ENCODE measurements at places on chromosomes 7 and 10. TPM values are rescaled to one million over a fixed set of nuclear protein-coding genes. Genes with fewer than 3 reads are reported as not detected.

DNA sequence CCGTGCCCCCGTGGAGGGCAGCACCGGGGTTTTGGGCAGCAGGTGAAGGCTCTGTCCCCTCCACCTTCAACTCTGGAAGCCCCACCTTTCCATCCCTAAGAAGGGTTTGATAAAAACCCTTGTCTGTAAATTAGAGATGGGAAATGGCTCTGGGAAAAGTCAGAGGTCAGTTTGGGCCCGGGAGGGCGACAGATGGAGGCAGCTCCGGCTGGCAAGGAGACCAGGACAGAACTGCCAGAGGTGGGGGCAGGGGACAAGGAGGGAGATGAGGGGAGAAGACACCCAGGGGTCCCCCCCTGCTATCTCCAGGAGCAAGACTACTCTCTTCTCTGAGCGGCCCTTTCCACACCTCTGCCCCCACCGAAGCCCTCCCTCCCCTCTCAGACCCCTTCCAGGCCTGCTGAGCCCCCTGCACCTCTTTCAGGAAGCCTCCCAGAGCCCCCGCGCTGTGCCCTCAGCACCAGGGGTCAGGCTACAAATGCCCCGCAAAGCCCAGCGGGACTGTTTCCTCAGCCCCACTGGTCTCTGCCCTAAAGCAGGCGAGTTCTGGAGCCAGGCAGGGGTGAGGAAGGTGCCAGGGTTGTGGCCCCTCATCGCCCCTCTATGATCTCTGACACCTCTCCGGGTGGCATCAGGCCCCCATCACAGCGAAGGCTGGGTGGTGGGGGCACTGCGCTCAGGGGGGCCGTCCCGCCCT lies 980 bp upstream of the SH2B2 start:
- H3K36me3 ChIP-seq: no peaks in the 10 kb centered on the region
- H3K27me3 ChIP-seq: no peaks in the 10 kb centered on the region
- peaks cover 17% of the 10 kb centered on the region for H3K4me1 ChIP-seq
- H3K4me3 ChIP-seq: peak overlapping the region; percentile 90

GRCh38 chr7:151875942-151876898 lies 695 bp downstream of the PRKAG2 start:
- peaks cover 4% of the 10 kb centered on the region for H3K4me1 ChIP-seq
- no peaks in the 10 kb centered on the region for H3K27me3 ChIP-seq
- H3K36me3 ChIP-seq: no peaks in the 10 kb centered on the region
- peak; percentile 90 for DNase-seq
- peak overlapping the region; percentile 74 for H3K27ac ChIP-seq

ZNF239 gene
- total RNA-seq: not detected

DNA sequence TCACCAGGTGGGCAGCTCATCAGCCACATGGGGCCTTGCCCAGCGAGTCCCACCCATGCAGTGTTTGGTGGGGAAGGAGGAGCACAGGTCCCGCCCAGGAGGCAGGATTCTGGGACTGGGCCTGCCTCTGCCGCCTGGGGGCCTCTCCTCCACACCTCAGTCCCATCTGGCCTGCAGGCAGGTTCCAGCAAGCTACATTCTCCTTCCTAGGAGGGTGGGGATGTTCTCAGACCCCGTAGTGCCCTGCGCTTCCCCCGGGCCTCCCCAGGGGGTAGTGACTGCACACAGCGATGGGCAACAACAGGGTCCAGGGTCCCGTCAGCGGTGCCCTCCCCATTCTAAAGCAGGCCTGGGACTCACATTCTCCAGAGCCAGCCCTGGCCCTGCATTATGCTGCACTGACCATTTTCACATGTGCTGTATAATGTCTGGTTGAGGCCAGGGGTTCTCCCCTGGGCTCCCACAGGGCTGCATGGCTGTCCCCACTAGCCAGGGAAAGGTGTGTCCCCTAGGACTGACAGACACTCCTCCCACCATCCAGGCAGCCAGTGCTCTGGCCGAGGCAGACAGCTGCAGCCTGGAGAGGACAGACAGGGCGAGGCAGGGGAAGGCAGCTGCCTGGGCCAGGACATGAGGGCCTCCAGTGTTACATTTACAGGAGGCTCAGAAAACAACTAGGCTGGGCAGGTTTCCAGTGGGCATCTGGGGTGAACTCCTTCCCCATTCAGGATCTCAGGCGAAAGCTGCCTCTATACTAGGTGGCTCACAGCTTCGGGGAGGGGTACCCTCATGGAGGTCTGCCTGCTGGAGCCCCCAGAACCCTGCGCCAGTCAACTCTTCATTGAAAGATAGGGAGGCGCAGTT lies 9.3 kb downstream of the RASGEF1A start:
- no peaks in the 10 kb centered on the region for H3K4me1 ChIP-seq
- H3K27ac ChIP-seq: no peak overlapping the region
- H3K36me3 ChIP-seq: no peaks in the 10 kb centered on the region
- DNase-seq: no peak
- H3K4me3 ChIP-seq: no peak overlapping the region
- no peaks in the 10 kb centered on the region for H3K27me3 ChIP-seq

GRCh38 chr10:124575107-124576035 lies 113.7 kb downstream of the LHPP start:
- H3K36me3 ChIP-seq: no peaks in the 10 kb centered on the region
- H3K27ac ChIP-seq: no peak overlapping the region
- no peak for DNase-seq
- no peaks in the 10 kb centered on the region for H3K27me3 ChIP-seq
- no peak overlapping the region for H3K4me3 ChIP-seq
- no peaks in the 10 kb centered on the region for H3K4me1 ChIP-seq

DNA sequence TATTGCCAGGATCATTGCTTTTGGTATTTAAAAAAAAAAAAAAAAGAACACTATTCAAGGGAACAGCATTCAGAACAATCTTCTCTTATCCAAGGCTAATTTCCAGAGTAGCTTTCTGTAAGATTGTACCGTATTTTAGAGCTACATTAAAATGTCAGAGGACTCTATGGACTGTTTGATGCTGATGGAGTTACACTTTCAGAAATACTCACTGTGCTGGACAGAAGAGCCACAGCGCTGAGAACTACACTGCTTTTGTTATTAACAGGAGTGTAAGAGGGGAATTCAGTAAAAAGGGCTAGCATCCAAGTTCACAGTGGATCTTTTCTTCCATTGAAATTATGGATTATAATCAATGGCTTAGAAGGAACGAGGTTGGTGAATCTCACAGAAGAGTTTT lies 247.7 kb downstream of the AHR start:
- no peaks in the 10 kb centered on the region for H3K27me3 ChIP-seq
- H3K4me3 ChIP-seq: no peak overlapping the region
- H3K4me1 ChIP-seq: no peaks in the 10 kb centered on the region
- no peak for DNase-seq
- H3K36me3 ChIP-seq: no peaks in the 10 kb centered on the region

DNA sequence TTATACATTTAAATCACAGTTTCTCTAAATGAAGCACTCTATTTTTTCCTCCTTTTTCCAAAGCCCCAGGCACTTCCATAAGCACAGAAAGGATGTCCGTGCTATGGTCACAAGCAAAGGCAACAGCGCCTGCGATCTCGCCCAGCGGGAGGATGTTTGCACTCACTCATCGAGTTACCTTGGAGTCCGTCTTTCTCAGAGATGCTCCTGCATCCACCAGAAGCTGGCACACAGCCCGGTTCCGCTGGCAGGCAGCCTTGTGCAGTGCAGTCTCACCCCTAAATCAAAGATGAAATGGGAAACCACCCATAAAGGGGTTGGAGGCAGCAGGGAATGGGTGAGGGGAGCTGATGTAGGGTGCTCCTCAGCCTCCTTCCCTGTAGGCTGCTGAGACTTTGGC lies 51.9 kb upstream of the PTN start:
- no peak for DNase-seq
- H3K36me3 ChIP-seq: no peaks in the 10 kb centered on the region
- no peaks in the 10 kb centered on the region for H3K4me1 ChIP-seq
- no peak overlapping the region for H3K4me3 ChIP-seq

- H3K36me3 ChIP-seq: no peaks in the 10 kb centered on the region
- no peaks in the 10 kb centered on the region for H3K27me3 ChIP-seq
- H3K4me1 ChIP-seq: no peaks in the 10 kb centered on the region
- H3K4me3 ChIP-seq: no peak overlapping the region
- peak; percentile 27 for DNase-seq
- no peak overlapping the region for H3K27ac ChIP-seq
Measured at GRCh38 chr10:30111340-30112022, 52.1 kb upstream of the JCAD start.

- no peaks in the 10 kb centered on the region for H3K27me3 ChIP-seq
- no peak overlapping the region for H3K27ac ChIP-seq
- DNase-seq: peak; percentile 62
- no peaks in the 10 kb centered on the region for H3K4me1 ChIP-seq
Measured at GRCh38 chr10:60099998-60100747, 193.8 kb upstream of the CCDC6 start.

DNA sequence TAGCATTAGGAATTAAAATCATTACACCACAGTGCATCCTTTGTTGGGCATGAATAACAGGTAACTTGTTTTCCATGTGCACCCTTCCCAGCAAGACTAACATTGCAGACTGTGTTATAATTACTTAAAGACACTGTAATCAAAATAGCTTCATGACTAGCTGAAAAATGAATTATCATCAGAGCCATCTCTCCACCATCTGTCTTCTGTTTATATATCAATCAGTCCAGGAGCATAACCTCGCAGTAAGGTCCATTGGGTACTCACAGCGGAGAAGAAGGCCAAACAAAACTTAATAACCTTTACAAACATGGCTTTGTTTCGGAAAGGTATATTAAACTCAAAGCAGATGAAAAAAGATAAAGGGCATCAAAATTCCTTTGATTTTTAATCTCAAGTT lies 90.6 kb downstream of the ODAD2 start:
- 0 out of 2 replicates have a peak, but pooled peaks cover 2% of the 10 kb centered on the region for H3K36me3 ChIP-seq
- peak overlapping the region; percentile 26 for H3K27ac ChIP-seq
- H3K27me3 ChIP-seq: no peaks in the 10 kb centered on the region
- peak; percentile 50 for DNase-seq
- no peak overlapping the region for H3K4me3 ChIP-seq

All from SJCRH30 (cell line).